ENCODE measurements at places on chromosomes 3 and 15.
A peak's percentile ranks its signal among the peaks of the same experiment; 100 is the strongest.

DNA sequence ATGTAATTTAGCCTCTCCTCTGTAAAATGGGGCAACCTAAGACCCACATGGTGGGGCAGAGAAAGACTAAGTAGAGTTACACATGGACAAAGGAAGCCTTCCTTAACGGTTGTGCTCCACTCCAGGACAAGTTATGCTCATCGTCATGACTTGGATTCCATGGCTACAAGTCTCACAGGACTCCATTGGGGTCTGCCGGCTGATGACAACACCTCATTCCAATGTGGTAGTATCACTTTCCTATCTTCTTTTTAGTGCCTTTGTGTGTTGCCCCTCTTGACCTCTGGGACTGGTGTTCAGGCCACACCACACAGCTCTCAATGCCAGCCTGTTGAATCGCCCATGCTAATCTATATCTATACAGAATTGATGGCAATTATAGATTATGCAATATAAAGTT, 181.3 kb upstream of the WNT5A start:
- DNase-seq, result no peak

GRCh38 chr3:13713396-13713795, 164.5 kb downstream of the FBLN2 start:
- no peak for DNase-seq

GRCh38 chr3:147118611-147119010, 287.7 kb downstream of the ZIC4 start:
- DNase-seq, result no peak

- DNase-seq, result no peak
Measured at GRCh38 chr3:77871436-77871835, 831.5 kb downstream of the ROBO2 start.

DNA sequence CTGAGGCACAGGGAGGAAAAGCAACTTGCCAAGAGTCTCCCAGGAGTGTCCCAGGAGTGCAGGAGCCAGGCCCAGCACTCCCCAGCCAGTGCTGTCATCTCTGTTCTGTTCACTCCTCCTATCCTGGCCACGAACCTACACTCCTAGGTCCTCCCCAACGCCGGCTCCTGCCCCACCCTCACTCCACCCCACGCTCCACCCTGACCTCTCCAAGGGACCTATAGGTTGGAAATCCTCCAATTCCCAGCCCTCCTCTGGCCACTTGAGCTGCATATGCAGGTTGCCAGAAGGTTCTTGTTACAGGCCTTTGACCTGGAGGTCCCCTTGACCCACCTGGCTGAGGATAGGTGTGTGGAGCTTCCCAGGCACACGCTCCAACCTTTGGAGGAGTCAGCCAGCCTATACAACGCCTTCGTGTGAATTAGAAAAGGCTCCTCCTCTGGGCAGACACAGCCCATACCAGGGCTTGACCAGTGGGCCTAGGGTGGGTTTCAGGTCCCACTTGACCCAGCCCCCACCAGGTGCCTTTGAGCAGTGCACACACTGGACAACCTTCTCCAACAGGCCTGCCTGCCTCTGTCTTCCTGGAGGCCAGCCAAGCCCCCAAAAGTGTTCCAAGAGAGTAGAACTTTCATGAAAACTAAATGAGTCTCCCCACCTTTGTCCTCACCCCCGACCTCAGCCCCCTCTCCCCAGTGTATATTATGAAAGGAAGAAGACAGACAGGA, 167.2 kb upstream of the TLE3 start:
- no peak for DNase-seq

DNA sequence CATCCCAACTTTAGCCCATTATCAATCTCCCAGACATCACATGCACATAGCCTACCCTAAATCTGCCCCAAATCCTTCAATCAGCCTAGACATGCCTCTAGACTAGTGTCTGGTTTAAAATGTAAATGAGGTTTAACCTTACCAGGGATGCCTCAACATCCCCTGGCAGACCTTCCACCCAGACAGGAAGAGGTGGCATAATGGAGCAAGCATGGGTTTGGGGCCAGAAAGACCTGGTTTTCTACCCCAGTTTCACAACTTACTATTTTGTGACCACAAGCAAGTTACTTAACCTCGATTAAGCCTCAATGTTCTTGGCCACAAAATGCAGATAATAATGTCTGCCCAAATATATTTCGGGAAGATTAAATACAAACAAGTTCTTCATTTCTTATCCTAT, 28.3 kb upstream of the THBS1 start:
- no peak for DNase-seq

DNA sequence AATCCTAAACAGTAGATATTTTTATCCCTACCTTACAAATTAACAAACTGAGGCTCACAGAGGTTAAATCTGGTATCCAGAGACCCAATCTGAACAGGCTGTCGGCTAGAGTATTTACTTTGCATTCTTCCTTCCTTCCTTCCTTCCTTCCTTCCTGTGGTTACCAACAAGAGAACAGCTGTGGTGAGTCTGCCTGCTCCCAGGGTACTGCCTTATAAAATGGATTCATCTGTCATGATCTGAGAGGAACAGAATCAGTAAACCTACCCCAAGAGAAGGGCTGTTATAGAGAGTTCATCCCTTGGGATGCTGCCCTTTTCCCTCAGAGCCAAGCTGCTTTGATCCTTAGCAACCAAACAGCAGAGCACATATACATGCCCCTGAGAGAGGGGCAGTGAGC, 3.6 kb downstream of the GADL1 start:
- no peak for DNase-seq

GRCh38 chr3:16795581-16795980, 89.2 kb upstream of the PLCL2 start:
- no peak for DNase-seq

DNA sequence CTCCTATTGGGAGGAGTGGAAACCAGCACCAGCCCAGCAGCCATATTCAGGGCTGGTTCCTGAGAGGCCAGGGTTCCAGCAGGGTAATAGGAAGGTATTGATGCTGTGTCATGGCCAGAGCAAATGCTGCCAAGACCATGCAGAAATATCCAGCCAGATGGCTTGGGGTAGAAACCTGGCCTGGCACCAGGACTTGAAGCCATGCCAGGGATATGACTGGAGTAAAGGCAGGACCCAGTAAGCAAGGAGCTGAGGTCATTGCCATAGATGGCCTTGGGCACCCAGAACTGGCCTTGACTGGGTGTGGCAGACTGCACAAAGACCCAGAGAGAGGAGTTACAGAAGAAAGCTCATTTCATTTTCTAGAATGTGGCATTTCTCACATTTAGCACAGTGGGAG, 257.6 kb upstream of the GOLGA6L4 start:
- DNase-seq, result no peak

- DNase-seq, result no peak
Measured at GRCh38 chr15:81341351-81341750, 17.4 kb upstream of the STARD5 start.

DNA sequence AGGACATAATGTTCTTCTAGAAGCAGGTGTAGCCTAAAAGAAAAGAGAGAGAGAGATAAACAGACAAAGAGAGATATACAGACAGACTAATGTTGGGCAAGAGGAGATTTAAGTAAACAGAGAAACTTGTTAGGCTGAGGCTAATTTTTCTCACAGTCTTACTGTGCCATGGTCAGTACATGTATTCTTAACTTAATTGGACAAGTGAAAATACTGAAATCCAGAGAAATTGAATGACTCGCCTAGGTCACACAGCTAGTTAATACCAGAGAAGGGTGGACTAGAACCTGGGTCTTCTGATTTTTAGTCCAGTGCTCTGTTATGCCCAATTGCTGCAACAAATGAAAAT, 6.7 kb upstream of the ZNF609 start:
- no peak for DNase-seq

DNA sequence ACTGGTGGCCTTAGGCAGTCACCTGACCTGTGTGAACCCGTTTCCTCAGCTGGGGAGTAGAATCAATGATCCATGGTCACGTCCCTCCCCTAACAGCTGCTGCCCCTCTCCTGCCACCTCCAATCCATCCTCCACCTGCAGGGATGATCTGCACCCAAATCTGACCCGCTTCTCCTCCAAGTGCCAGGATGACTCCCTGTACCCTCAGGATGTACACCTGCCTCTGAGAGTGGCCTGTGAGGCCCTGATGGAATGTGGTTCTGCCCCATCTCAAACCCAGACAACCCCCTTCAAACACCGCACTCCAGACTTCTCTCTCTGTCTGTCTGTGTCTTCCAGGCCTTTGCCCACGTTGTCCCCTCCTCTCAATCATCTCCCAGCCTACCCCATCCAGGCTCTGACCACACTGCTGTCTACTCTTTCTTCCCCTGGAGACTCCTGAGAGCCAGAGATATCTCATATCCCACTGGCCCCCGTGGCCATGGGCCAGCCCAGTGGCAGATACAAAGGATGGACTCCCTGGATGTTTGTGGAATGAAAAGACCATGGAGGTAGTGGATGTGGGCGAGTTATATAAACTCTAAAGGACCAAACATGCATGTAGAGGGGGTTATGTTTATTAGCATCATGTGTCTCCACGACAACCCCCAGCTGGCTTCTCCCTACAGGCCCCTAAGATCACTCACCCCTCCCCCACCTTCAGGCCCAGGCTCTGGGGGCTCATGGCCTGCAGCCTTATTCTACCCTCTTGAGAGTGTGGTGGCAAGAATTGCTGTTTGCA, 84.9 kb downstream of the SMAD6 start:
- no peak for DNase-seq

DNA sequence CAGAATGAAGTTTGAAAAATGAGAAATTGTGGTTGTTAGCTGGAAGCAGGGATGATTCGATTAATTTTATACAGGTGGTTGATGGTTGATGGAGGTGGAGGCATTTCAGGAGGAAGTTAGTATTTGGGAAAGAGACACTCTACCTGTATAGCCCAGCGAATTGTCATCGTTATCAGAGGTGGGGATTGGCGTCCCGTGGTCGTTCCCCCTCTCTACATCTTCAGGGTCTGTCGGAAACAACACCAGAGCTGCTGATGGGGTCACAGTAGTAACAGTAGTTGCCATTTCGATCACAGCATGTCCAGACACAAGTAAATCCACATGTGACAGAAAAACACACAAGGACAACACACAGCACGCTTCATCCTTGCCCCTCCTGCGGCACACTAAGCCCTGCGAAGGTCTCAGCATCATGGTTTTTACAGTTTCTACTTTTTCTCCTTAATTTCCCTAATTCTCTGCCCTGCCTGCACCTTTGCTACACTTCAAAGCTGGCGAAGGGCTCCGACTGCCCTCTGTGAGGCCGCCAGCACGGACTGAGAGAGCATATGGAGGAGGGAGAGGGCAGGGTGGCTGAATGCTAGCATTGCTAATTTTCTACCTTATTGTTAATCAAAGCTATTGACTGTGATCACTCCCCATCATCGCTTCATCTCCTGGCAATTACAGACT, 642.3 kb downstream of the ROBO1 start:
- DNase-seq, result no peak

DNA sequence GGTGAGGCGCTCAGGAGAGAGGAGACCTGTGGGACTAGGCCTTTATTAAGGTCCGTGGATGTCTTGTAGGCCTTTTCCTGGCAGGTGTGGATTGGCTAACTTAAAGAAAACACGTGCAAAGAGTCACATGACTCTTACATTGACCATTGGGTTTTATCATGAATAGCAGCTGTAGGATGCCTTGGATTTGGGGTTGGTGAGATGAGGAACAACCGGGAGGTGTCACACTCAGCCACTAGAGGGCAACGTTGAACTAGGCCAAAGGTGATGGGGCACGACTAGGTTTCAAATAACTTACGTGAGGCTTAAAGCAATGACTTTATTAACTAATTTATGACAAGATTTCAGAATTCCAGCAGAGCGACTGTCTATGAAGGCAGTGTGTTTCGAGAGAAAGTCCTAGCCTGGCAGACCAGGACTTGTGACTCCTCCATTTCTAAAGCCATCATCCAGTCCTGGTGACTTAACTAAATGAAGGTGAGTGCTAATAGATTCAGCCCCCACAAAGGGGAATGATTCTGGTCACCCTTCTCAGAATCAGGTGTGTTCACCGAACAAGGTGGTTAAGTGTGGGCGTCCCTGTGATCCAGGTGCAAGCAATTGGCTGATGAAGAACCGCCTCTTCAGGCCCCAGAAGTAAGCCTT, 345.6 kb downstream of the MCTP2 start:
- DNase-seq, result no peak

GRCh38 chr3:8143186-8143585, 358.4 kb upstream of the LMCD1 start:
- no peak for DNase-seq

DNA sequence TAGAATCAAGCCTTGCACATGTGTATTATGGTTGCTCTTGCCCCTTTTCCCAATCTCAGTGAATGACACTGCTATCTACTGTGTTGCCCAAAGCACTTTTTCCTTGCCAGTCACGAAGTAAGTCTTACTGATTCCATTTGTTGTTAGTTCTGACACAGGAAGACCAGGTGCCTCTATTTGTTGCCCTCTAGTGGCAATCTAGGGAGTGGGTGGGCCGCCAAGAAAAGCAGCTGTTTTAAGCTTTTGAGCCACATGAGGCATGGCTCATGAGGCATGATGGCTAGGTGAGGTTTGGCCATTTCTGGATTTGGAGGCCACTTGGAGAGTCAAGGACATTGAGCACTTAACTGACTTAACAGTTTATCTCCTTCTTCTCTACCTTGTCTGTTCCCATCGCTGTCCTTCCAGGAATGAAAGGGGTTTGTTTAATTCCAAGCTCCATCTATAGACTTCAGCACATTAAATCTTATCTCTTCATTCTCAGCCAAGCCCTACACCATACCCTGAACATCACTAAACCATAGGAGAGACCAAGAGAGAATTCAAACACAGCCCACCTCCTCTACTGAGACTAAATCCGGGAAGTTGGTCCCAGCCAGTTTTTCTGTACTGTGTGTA, 103.1 kb downstream of the HCN4 start:
- peak; percentile 19 for DNase-seq

Data from stimulated activated CD8-positive, alpha-beta memory T cell treated with anti-CD3 and anti-CD28 coated beads, Interleukin-15, amount 100 ng/mL, for 1 hour (primary cell).